ENCODE measurements at places on chromosomes 16 and 17.

- DNase-seq: no peak
Measured at GRCh38 chr16:53080345-53081031, 25.7 kb downstream of the CHD9 start.

DNA sequence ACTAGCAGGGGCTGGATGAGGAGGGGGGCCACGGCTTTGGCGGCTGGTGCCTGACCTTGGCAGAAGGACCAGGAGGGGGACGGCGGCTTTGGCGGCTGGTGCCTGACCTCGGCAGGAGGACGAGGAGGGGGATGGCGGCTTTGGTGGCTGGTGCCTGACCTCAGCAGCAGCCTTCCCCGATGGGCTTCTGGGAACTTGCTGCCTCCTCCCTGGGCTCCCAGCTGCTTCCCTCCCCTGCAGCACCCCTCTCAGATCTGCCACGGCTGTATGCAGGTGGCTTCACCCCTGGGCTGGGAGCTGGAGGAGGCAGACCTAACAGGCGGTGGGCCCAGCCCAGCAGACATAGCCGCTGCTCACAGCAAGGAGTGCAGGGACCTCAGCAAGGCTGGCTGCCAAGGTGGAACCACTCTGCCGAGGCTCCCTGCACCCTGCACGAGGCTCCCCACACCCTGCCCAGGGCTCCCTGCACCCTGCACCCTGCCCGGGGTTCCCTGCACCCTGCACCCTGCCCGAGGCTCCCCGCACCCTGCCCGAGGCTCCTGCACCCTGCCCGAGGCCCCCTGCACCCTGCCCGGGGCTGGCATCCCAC is 38.4 kb upstream of the CBFA2T3 start:
- no peak for DNase-seq

GRCh38 chr17:74146196-74146595 is 57.3 kb upstream of the RPL38 start:
- DNase-seq: no peak

GRCh38 chr17:74211912-74212208 is 1.5 kb upstream of the TTYH2 start:
- DNase-seq: no peak

GRCh38 chr17:14269473-14269872 is 31.4 kb upstream of the HS3ST3B1 start:
- no peak for DNase-seq

GRCh38 chr17:14042411-14042810 is 26.9 kb upstream of the COX10 start:
- no peak for DNase-seq

DNA sequence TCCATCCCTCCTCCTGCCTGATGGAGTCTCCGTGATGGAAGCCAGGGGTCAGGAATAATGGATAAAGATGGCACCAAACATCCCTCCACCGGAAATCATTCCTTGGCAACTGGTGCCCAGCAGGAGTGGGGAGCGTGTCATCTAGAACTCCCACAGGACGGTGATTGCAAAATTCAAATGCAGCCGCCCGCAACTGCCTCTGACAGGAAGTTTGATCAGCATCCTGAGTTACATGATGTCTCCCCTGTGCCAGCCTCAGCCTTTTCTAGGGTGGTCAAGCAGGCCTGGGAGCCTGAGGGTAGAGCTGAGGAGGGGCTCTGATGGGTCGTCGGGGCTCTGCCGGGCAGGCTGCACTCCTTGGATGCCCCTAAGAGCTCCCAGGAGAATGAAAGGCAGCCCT is 52.8 kb downstream of the GSG1L start:
- DNase-seq: no peak

DNA sequence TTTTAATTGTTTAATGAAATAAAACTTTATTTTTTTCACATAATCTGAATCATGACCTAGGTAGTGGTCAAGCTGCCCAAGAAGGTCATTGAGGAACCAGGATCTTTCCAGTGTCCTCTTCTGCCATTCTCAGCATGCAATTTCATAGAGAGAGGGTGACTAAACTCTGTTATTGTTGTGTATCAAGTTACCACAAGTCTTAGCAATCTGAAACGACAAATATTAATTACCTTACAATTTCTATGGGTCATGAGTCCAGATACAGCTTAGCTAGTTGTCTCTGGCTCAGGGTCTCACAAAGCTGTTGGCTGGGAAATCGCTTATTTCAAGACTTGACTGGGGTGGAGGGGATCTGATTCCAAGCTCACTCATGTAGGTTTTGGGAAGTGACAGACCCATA is 37.6 kb downstream of the FTO start:
- DNase-seq: no peak

DNA sequence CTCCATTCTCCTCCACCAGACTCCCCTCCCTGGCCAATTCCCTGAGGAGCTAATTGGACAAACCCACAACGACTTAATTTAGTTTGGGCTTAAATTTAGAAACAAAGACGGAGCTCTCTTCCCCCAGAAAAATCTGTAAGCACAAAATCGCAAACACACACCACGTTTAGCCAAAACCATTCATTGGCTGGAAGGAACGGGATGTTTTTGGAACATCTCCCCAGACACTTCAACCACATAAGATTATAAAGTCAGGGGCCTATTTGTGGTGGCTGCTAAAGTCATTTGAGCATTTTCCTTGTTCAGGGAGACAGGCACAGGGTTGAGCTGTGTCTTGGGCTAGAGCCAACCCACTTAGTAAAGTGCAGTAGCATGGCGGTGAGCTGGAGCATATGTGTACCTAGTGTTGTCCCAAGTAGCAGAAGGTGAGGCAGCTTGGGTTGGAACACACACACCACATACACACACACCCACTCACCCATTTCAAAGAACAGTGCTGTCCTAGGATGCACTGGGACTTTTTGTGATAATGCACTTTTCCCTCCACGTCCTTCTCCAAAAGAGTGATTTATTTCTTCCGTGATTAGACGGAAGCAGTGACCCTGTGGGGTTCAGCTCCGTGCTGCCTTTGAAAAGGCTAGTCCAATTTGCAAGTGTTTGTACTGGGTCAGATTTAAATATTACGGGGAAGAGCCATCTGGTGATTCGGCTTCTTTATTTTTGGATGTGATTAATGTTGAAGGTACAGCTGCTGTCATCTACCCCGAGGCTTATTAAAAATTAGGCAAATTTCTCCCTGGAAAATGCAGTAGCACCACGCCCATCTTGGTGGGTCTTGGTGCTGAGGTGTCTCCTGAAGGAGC is 32.2 kb downstream of the ELAC2 start:
- no peak for DNase-seq

- DNase-seq: no peak
Measured at GRCh38 chr17:5219536-5219935, 15.1 kb downstream of the SCIMP start.

DNA sequence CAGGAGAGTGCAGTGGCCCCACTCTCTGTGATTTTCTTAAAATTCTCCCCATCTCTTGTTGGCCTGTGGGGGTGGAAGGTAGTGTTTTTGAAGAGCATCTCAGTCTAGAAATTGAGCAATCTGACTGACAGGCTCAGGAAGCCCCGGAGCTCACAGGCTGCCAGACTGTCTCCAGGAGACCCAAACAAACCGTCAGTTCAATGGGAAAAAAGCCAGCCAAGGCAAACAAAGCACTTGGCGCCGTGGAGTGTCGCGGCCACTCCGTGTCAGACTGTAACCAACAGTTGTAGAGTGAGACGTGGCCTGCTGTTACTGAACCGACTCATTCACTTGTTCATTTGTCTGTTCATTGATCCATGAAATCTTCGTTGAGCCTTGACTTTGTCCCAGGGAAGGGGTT is 33.7 kb downstream of the RGS9 start:
- DNase-seq: peak; percentile 77

GRCh38 chr16:1105888-1106620 is 10.0 kb upstream of the C1QTNF8 start:
- DNase-seq: peak; percentile 69

- DNase-seq: peak; percentile 39
Measured at GRCh38 chr16:53089434-53090285, 34.9 kb downstream of the CHD9 start.

- no peak for DNase-seq
Measured at GRCh38 chr17:62892870-62893338, 73.1 kb upstream of the TANC2 start.

- DNase-seq: no peak
Measured at GRCh38 chr16:48524348-48525200, 85.4 kb downstream of the N4BP1 start.

- peak; percentile 77 for DNase-seq
Measured at GRCh38 chr17:79406316-79406715, 204.5 kb downstream of the RBFOX3 start.

GRCh38 chr17:15440347-15440746 is 27.1 kb downstream of the CDRT4 start:
- no peak for DNase-seq

DNA sequence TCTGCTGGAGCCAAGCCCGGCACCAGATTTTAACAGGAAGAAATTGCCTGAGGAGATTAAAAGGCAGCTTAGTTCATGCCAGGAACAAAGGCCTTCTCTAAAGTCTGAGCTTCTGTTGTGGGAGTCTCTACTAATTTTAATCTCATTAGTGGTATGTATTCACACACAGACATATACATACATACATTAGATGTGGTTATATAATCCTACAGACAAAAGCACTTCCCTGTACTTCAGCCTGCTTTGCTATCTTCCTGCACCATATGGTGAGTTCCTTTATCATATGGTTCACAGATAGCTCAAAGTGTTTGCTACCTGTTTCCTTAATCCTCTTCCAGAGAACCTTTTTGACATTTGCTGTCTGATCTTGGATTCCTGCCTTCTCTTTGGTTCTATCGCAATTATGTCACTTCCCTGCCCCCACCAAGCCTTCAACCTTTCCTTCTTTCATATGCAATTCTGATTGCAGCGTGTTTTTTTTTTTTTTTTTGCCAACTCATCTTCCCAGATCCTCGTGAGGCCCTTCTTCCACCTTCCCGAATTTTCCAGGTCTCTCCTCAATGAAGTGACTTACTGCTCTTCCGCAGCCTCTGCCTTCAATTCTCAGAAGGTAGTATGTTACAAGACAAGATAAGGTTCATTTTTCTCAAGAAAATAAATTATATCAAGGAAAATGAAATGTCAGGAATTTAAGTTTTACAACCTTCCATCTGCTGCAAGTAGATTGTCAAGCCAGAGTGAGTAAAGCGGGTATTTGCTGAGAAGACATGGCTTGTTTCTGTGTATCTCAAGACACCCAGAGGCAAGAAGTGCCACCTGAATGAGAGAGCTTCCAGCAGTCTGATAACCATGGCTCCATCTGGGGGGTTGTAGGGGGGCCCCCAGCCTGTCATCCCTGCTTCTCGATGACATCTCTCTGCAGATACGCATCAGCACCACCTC is 120.2 kb upstream of the CACNG3 start:
- DNase-seq: no peak

- DNase-seq: no peak
Measured at GRCh38 chr16:12240036-12240435, 263.5 kb downstream of the SNX29 start.

- DNase-seq: no peak
Measured at GRCh38 chr17:37111329-37111728, 162.6 kb downstream of the AATF start.

GRCh38 chr16:52676959-52677358 is 130.0 kb upstream of the TOX3 start:
- DNase-seq: no peak
